CD4-positive, alpha-beta T cell treated with Interleukin-4 for 4 hours (primary cell): ENCODE measurements at places on chromosomes 1 and 21.

- no peak for DNase-seq
These were observed 123.8 kb downstream of the PLXNA2 start for GRCh38 chr1:208120431-208120790.

DNA sequence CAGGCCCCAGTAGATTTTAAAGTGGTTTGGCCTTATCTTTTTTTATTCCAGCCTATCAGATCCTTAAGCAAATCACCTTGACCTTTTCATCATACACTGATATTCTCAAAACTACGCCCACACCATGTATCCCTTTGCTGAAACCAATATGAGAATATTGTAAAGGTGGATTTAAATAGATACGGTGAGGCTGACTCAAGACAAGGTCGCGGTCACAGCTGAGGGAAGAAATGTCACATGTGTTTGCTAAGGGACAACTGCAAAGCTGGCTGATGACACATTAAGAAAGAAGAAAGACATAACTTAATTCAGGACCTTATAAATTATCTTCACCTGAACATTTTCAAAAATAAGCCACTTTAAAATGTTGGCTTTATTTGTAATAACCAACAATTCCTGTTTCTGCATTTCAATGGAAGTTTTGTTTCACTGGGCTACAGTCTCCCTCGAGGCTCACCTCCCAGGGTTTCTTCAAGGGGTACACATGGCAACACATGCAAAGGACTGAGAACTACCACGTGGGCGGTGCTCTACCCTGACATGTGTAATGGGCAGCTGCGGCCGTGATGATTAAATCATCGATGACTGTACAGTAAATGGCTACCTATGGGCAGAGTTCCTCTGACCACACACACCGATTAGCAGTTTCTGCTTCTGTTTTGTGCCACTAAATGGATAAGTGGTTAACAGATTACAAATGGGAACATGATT, 189.5 kb downstream of the SIPA1L2 start:
- DNase-seq, result no peak

GRCh38 chr1:161069241-161069640, 450 bp downstream of the ARHGAP30 start:
- DNase-seq, result peak; percentile 27

- no peak for DNase-seq
These were observed 61.3 kb downstream of the CDK18 start for GRCh38 chr1:205565799-205566198.

DNA sequence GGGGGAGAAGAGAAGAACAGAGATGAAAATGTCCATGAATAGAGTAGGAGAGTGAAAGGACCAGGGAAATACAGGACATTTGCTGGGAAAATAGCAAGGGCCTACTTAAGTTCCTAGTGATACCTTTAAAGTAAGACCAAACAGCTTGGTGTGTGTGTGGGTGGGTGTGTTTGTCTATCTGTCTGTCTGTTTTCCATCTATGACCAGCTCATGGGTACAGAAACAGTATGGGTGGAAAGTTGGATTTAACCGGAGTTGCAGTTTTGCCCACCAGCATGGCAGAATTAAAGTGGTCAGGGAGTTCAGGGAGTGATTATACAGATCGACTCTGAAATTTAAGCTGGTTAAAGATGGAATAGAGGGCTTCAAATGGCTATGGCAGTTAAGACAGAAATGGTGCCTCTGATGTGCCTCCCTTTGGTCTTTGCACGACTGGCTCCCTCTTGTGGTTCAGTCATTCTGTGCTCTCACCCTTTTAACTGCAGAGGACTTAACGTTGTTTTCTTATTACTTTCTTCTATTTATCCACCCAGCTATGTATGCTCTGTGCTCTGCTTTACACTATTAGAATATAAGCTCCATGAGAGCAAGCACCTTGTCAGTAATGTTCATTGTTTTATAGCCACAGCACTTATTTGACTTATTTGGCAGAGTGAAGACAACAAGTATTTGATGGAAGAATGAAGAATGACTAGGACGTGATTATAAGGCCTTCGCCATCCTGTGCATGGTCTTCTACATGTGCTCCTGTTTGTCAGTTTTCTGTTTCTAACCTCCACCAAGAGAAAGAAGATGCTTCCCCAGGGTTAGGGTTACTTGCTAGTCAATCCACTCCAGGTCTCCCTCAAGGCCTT, 72.7 kb upstream of the AK4 start:
- peak; percentile 83 for DNase-seq

- no peak for DNase-seq
These were observed 1.1 kb downstream of the SPOCD1 start for GRCh38 chr1:31814631-31815306.

- no peak for DNase-seq
These were observed 128.6 kb downstream of the PRDM2 start for GRCh38 chr1:13828454-13829151.

- DNase-seq, result no peak
These were observed 409.4 kb downstream of the BRINP3 start for GRCh38 chr1:190068304-190068703.

GRCh38 chr1:25770541-25771220, 29.3 kb upstream of the SELENON start:
- DNase-seq, result no peak

- DNase-seq, result no peak
These were observed 319.0 kb upstream of the SNX7 start for GRCh38 chr1:98342566-98342965.

GRCh38 chr1:84504580-84505492, 1.4 kb upstream of the SPATA1 start:
- DNase-seq, result peak; percentile 12

GRCh38 chr1:151985768-151986167, 7.9 kb downstream of the S100A10 start:
- DNase-seq, result no peak

- DNase-seq, result no peak
These were observed 9.4 kb downstream of the IFNAR1 start for GRCh38 chr21:33334191-33334590.

DNA sequence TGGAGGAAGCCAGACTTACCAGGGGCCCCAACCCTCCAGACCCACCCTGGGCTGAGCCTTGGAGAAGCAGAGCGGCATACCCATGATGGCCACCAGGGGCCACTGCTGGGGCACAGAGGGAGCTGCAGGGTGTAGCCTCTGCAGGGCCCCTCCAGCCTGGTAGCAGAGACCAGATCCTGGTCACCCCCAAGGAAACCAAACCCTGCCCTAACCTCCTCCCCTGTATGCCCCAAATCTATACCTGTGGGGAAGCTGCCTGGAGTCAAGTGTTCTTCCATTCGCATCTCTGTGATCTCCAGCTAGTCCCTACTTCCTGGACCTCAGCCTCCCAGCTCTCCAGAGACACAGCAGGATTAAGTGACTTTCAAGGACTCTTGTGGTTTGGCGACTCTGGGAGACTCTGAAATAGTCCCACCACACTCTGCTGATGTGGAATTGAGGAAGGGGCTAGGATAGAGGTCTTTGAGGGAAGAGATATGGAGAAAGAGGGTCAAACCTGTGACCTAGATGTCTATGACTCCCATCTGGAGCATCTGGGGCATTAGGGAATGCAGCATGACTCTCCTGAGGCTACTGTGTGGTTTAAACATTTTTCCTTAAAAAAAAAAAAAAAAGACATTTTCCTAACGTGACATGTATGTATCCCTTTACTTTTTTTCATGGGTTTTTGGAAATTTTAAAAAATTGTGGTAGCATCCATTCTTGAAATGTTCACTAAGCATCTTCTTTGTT, 119.2 kb upstream of the IPO9 start:
- DNase-seq, result peak; percentile 29
